Activated CD8-positive, alpha-beta memory T cell treated with anti-CD3 and anti-CD28 coated beads for 4 hours (primary cell): ENCODE measurements at places on chromosomes 5 and 9.

DNA sequence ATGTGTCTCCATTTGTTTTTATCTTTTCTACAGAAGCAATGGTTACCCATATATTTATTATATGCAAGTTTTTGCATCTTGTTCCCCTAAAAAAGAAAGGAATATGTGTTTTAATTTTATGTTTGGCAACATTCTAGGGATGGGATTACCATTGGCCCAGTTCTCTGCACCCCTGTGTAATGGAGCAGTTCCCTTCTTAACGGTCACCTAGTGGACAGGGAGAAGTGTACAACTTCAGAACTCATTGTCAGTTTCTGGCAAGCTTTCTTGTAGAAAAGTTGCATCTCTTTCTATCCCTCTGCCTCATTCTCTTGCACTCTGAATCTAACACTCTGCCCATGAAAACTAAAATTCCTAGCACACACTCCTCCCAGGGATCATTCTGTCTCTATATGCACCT, 78.2 kb downstream of the DOCK8 start:
- DNase-seq, result no peak

DNA sequence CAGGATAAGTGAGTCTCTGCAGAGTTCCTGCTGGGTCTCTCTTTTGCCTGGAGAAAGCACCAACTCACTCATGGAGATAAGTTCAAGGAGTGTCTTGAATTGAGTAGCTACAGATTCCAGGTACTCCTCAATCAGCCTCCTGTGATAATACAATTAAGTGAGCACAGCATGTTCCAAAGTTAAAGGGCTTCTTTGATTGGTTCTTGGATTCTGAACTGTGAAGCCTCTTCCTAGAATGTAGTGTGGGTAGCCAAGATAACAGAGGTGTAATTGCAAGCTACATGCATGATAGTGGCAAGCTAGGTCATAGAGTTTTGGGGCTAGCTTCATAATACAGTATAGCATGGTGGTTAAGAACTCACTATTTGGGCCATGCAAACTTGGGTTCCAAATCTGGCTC, 23.2 kb upstream of the CARNMT1 start:
- no peak for DNase-seq

GRCh38 chr5:113344973-113345940, 89.5 kb downstream of the TSSK1B start:
- DNase-seq, result no peak

DNA sequence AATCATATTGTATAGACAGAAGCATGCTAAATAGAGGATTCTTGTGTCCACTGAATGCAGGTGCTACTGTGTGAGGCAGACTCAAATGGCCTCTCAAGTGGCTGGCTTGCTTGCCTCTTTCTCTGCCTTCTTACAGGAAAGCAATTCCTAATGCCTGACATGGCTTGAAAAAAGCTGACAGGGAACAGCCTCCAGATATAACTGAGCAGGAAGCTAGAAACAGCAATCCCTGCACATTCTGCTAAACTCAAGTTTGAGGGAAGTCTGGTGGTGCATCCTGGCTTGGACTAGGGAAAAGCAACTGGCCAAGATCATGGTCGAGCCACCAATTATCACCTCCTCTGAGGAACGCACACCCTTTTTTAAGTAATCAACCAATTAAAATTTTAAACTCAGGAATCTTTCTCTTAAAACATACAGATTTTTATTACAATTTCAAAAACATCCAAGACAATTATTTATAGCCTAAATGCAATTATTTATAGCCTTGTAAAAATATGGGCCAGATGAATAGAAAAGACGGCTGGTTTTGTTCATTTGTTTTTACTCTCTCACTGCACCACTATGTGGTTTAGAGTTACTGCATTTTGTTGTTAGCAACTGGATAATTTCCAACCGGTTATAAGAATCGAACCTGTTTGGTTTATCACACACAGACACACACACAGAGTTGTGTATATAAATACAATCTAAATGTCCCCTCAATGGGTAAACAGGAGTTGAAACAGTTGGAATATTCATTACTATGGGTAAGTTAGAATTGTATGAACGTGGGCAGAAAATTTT, 290.9 kb upstream of the ANKRD55 start:
- DNase-seq, result no peak

GRCh38 chr9:125486576-125486975, 220.4 kb downstream of the MAPKAP1 start:
- DNase-seq, result no peak

DNA sequence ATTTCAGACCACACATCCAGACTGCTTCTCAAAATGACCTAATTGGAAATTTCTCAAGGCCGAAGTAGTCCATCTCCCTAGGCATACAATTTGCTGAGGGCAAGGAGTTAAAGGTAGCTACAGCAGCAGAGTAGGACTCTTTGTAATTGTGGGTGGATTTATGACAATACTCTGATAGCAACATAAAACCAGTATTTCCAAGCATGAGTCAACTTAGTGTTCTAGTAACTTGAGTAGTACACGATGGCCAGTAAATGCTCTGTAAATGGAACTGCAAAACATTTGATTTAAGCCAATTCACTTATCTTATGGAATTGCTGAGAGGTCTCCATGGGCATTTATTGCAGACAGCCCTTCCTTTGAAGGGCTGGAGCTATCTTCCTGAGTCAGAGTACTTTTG, 352.2 kb downstream of the PLK2 start:
- no peak for DNase-seq
